ENCODE measurements at places on chromosomes 13 and 19. TPM values are rescaled to one million over a fixed set of nuclear protein-coding genes. Genes with fewer than 3 reads are reported as not detected.

CLEC17A gene
- not detected for total RNA-seq

FBXW9 gene
- total RNA-seq, result 13.2 TPM

GPC5 gene
- not detected for total RNA-seq

MAB21L1 gene
- not detected for total RNA-seq

CYP4F12 gene
- 2.1 TPM for total RNA-seq

HS6ST3 gene
- total RNA-seq, result not detected

OR4F17 gene
- not detected for total RNA-seq

Measured in A549 treated with DMSO at 1 μM for 4 hours (cell line).